ENCODE measurements at places on chromosomes 1 and 21.

GRCh38 chr1:150928286-150928685 lies 2.1 kb downstream of the SETDB1 start:
- DNase-seq: no peak

DNA sequence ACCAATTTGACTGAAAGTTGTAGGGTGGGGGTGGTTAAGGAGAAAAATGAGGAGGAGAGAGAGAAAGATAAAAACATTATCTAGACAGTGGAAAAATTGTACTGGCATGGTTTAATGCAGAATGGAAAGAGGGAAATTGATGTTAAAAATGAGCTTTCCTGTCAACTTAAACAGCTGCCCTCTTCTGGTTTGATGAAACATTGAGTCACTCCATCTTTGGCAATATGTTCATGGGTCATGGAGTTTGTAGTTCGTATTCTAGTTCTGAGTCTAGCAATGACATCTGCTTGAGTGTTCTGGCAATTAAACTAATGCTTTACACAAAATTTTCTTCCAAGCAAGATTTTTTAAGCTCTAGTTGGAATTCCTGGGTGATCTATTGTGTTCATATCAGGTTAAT lies 9.6 kb downstream of the ZNF648 start:
- no peak for DNase-seq

DNA sequence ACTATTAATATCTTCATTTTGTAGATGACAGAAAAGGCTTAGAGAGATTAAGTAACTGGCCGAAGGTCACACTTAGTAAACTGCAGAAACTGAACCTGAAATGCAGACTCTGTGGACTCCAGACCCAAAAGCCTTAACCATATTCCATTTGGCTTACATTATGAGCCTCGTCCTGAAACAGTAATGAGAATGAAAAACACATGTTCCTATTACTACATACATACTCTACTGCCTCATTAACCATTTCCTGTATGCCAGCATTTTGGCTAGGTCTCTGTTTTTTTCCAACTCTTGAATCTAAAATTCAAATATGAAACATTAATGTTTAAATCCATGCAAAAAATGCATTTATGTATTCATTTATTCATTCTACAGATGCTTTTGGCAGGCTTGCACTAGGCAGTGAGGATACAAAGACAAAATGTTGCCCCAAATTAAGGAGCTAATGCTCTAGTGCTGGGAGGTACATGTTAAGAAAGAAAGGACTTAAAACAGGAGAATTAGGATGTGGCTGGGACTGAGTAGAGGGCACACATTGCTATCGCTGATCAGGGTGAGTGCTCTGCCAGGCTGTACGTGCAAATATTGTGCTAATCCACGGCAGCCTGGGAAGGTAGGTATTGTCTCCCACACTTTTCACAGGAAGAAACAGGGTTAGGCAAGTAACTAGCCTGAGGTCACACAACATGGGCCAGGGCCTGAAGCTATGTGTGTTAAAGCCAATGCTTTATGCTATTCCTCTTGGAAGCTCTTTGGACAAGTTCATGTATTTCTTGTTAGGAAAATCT lies 14.0 kb downstream of the DEGS1 start:
- DNase-seq: no peak

GRCh38 chr1:172517545-172517944 lies 15.4 kb upstream of the SUCO start:
- no peak for DNase-seq

DNA sequence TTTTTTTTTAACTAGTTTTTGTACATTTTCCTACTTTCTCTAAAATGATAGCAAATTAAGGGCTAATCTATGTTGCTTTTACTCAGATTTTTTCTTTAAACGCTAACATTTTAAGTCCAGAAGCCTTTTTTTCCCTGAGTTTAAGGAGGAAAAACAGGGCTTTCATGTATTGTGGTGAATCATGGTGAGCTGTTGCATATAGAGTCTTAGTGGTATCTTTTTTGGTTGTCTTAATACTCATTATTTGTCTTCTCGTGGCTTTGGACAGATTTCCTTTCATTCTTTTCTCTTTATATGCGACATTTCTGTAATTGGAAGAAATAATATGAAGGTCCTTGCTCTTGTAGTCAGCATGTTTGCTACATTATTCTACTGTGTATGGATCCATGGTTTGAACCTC lies 1015.6 kb downstream of the PLA2G4A start:
- no peak for DNase-seq

DNA sequence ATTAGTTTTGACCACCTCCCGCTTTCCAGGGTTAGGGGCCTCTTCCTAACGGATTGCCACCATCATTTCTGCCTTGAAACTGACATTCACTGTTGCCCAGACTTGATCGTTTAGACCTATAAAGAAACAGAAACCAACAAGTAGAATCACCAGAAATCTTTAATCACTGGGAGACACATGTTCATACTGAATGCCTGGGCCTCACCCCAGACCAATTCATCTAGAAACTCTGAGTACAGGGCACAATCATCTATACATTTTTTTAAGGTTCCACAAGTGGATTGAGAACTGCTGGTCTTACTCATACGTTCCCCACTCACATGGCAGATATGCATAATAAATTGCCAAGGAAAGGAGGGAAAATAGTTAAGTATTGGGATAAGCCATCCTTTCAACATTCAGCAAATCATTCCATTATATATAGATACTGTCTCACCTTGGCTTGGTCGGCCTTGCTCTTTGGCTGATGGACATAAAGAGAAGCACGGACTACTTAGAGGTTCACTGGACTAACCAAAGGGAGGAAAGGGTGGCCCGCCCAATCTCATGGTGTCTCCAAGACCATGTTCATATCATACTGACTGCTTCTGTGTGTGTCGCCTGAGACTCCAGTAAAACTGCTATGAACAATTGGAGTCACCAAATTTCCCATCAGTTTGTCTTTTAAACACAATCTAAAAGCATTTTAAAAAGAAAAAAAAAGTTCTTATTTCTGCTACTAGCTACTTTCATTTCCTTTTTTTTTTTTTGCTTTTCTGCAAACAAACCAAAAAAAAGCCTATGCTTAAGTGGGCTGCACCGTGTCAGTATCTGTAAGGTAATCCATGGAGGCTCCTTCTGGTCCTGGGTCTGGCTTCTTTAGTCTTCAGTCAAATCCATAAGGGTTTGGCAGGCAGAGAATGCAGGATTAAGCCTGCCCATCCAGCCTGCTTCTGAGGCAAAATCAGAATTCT lies 9.4 kb upstream of the TARBP1 start:
- DNase-seq: no peak

- no peak for DNase-seq
Measured at GRCh38 chr1:33299461-33300155, 21.3 kb downstream of the A3GALT2 start.

GRCh38 chr1:89810302-89810701 lies 10.5 kb upstream of the LRRC8D start:
- DNase-seq: no peak

DNA sequence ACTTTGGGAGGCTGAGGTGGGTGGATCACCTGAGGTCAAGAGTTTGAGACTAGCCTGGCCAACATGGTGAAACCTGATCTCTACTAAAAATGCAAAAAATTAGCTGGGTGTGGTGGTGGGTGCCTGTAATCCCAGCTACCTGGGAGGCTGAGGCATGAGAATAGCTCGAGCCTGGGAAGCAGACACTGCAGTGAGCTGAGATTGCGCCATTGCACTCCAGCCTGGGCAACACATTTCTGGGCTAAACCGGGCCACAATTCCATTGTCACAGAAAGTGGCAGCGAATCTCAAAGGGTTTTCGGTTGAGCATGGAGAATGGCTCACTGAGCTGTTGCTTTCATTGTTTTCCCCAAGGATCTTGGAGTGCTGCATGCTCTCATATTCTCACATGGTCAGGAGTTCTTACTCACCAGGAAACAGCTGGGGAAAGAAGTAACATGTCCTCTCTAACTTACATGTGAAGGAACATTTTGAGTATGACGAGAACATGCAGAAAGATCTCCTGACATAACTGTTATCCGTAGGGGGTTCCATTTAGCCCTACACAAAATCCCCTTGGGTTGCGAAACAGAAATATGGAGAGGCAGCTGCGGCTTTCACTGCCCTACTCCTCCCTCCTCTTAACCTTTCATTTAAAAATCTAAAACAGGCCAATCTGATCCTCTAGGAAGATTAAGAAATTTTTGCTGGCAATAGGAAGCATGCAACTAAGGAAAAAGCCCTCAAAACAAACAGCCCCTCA lies 341.1 kb downstream of the PCP4 start:
- no peak for DNase-seq

DNA sequence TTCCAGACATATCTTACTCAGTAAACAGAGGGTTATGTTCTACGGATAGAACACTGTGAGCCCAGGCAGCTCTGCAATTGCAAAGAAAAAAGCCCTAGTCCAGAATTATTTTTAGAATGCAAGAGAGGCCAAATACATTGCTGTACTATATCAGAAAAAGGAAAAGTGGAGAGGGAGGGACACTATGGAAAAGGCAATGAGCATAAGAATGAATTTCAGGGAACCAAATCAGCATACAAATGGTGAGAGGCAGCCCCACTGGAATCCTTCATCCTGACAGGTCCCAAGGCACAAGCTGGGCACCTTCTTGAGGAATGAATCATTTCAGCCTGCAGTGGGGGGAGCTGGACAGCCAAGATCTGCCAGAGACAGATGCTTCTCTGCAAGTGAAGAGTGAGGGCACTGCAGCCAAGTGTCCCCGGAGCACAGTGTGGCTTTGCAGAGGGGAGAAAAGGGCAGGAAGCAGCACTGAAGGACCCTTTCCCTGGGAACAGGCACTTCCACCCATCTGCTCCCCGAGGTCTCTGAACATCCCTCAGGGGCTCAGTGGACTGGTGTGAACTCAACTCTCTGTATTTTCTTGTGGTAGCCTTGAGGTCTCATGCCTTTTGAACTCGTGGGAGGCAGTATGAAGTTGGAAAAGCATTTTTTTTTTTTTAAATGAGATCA lies 115.6 kb downstream of the XCL2 start:
- DNase-seq: no peak

GRCh38 chr1:23403038-23403336 lies 21.6 kb downstream of the TCEA3 start:
- no peak for DNase-seq

DNA sequence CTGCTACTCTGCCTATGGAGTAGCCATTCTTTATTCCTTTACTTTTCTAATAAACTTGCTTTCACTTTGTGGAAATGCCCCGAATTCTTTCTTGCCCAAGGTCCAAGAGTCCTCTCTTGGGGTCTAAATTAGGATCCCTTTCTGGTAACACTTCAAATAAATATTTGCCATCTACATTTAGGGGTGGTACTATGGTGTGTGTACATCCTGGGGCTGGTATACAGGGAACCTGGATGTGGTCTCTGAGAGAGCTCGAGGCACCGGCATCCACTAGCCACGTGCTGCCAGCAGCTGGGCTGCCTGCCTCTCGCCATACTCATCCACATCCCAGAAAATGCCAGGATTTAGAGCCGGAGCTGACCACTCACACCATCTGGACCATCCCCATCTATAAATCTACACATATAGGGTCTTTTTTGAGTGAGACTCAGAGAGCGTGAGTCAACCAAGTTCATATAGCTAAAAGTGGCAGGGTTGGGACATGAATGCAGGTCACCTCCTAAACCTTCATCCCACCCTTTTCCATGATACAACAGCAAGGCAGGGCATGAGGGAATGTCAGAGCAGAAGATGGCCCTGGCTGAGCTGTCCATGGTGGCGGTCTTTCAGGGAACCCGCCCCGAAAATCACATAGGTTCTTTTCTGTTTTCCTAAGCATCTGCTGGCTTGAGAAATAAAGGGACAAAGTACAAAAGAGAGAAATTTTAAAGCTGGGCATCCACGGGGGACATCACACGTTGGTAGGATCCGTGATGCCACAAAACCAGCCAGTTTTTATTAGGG lies 76.6 kb upstream of the F3 start:
- DNase-seq: no peak

- DNase-seq: no peak
Measured at GRCh38 chr1:219732814-219733491, 120.0 kb upstream of the ZC3H11B start.

DNA sequence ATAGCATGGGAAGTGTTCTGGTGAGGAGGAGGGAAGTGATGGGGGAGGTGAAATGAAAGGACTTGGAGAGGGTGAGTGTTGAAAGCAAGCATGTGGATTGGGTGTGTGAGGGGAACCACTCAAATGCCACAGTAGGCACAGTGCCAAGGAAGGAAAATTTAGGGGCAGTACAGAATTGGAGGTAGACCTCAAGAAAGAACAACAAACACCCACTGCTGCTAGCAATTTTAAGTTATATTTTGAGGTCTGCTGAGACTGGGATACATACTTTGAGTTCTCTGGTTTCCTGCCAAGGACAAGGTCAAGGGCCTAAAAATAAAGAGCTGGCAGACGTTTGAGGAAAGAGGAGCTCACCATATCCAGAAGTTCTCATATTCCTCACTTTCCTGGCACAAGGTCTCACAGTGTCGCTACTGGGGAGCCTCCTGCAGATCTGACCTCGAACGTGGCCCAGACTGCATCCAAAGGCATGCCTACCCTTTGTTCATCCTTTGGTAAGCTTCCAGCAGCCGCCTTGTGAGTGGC lies 104.0 kb downstream of the BRINP2 start:
- DNase-seq: no peak

DNA sequence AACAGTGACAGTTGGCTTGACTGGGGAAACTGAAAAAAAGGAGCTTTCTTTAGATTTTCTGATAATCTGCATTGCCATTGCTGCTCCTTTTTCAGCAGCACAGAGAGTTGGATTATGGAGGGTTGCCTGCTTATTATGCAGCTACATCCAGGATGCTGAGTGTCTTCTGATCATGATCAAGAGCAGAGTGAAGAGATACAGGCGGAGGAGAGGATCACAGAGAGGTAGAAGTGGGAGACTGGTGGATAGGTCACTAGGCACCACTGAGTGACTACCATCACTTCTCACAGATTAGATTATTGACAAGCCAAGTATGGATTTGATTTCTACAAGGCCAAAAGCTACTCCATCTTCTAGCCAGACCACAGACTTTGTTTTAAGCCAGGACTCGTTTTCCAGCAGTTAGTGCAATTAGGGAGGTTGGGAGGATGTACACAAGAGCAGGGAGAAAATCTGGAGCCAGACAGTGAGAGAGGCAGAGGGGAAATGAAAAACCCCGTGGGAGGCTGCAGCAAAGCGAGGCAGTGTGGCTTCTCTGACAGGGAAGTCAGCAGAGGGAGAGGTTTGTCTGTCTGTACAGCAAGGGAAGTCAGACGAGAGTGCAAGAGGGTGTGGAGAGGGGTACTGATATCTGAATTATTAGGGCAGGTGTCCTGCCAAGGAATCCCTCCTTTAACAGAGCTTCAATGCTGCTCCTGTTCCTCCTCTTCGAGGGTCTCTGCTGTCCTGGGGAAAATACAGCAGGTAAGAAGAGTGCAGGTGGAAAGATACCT lies at the start of gene CD1E:
Gene CD1E, plus strand, starts transcription at position 592 of the 773 bp plus-strand sequence. Its CDS starts 95 bp downstream, at position 687.
- no peak for DNase-seq

GRCh38 chr21:33539616-33540015 lies 2.3 kb downstream of the GART start:
- no peak for DNase-seq
